Skin of body (tissue), 3 donors: ENCODE measurements at places on chromosomes 4 and X.
A peak's percentile ranks its signal among the peaks of the same experiment; 100 is the strongest.

DNA sequence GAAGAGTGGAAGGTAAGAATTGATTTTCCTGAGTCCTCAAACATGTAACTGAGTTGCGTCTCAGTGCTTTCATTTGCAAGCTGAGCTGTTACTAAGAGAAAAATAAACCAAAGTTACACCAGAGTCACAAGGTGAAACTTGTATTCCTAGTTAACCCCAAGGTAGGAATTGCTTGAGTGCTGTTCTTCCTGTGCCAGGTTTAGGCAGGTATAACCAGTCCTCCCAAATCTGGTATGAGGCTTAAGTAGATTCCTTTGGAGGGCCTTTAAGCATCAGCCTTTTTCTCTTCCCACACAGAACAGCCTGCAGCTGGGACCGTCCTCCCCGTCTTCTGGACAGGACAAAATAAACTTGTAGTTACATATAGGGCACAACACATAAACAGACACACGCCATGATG is 2.3 kb upstream of the BTC start:
- no peak for DNase-seq

GRCh38 chrX:45322382-45322781 is 121.7 kb upstream of the DIPK2B start:
- peak; percentile 1 for DNase-seq

DNA sequence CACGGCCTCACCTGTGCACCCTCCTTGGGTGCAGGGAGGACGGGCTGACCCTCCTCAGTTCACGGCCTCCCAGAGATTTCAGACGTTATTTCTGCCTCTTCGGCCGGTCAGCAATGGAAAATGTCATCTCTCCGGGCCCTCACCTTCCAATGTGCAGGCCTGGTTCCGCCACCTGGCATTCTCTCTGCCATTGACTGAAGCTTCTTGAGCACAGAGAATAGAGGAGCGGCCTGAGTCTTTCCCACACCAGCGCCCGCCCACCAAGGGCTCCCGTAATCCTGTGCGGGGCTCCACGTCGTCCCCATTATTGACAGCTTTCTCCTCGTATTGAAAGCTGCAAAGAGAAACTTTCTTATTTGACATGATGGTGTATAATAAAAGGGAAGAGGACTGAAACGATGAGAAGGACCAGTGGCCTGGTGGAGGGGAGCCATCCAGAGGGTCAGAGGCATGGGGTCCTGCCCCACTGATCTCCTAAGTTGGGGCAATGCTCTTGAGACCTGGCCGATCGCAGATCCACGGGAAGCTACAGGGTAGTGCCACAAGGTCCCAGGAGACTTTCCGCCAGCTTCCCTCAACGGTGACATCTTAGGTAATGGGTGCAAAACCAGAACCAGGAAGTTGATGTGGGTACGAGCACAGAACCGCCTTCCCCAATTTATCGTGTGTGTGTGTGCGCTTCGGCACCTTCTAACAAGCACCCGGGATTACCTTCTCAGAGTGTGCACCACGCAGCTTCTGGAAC is 20.6 kb downstream of the HTRA3 start:
- DNase-seq: no peak

GRCh38 chr4:93342738-93343137 is 485.8 kb upstream of the ATOH1 start:
- DNase-seq: no peak

DNA sequence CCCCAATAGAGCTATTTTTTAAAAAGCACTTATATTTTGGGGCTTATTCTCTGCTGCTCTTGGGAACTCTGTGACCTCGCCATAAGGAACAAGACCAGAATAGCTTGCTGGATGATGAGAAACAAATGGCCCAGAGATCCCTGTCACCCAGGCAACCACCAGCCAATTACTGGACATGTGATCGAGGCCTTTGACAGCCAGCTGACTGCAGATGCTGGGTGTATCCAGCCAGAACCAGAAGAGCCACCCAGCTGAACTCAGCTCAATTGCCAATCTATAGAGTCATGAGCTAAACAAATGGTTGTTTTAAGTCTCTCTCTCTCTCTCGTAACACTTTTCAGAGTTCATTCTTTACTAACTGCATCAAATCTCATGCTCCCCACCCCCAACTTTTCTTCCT is 24.4 kb upstream of the CITED1 start:
- DNase-seq: no peak

GRCh38 chrX:72142094-72142793 is 10.5 kb upstream of the RTL5 start:
- DNase-seq: peak; percentile 60

- DNase-seq: no peak
Observed at GRCh38 chr4:128757712-128758111, 51.8 kb upstream of the JADE1 start.

GRCh38 chr4:138916763-138917162 is 98.8 kb upstream of the NOCT start:
- DNase-seq: no peak

- peak; percentile 52 for DNase-seq
Observed at GRCh38 chrX:154046940-154047610, 27.4 kb upstream of the IRAK1 start.

GRCh38 chr4:115272594-115272993 is 159.2 kb upstream of the NDST4 start:
- DNase-seq: no peak

- DNase-seq: peak; percentile 35
Observed at GRCh38 chr4:147056940-147057610, 111.4 kb upstream of the TTC29 start.

GRCh38 chr4:140057701-140058100 is 96.3 kb downstream of the MAML3 start:
- no peak for DNase-seq

DNA sequence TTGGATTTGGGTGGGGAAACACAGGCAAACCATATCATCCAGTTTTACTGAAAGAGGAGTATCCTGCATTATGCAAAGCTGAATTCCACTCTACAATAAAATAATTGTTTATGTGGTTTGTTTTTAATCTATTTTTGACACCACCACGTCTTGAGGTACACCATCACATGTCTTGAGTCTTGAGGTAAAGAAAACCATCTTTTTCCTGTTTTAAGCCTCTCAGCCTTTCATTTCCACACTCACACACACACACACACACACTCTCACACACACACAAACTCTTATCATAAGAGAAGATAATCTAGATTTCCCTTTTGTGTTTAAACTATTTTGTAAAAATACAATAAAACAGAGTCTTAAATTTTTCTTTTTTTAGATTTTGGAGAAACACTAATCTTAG is 32.0 kb downstream of the SPIN3 start:
- DNase-seq: no peak

DNA sequence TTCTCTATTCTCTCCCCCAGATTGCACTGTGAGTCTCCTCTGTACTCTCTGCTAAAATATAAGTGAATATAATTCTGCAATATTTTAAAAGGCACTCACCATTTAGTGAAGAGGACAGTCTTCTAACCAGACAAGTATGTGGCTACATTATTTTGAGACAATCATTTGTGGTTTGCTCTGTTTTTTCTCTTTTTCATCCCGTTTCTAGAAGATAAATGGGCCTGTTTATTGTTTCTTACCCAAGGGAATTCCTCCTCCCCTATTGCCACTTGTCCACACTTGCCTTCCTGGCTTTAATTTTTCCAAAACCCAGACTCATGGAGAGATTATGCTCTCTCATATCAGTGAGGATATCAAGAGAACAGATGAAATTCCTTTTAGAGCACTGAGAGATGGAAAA is 18.6 kb upstream of the IL13RA2 start:
- DNase-seq: no peak
